ENCODE measurements at places on chromosomes 13 and 19.

- no peak for DNase-seq
These were observed 4.1 kb downstream of the CYP4F3 start for GRCh38 chr19:15644816-15645215.

DNA sequence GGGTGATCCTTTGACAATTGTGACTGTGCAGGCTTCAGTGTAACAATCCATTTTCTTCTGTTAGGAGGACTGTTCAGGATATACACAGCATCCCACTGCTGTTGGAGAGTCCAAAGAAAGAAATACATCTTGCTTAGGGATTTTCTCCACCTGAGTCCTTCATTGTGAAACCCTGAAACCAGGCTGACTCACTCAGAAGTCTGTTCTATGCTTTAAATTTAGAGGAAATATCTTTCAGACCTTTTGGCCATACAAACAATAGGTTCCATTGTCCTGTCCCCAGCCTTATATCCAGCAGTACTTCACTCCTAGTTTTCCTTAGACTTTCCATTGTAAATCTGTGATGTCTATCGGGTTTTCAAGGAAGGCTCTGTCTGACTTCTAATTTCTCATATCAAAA is 379.1 kb downstream of the SUCLA2 start:
- DNase-seq, result no peak

DNA sequence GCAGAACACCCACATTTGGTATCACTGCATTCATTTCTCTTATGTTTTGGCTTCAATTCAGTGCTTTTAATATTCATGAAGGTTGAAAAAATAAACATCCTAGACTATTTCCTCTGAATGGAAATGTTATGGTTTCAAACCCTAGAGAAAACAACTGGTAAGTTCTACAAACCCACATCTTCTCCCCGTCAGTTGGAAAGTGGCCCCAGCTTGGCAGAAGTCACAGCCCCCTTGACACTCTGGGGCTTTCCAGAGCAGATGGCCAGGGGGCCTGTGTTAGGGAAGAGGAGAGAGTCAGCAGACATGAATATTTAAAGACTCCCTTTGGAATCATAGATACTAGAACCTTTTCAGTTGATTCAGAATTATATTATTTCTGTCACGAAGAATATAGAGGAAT is 123.9 kb downstream of the SHISA2 start:
- no peak for DNase-seq

GRCh38 chr19:610801-611480 is 21.3 kb downstream of the HCN2 start:
- DNase-seq, result no peak

GRCh38 chr19:57057036-57057686 is 62.6 kb upstream of the USP29 start:
- no peak for DNase-seq

DNA sequence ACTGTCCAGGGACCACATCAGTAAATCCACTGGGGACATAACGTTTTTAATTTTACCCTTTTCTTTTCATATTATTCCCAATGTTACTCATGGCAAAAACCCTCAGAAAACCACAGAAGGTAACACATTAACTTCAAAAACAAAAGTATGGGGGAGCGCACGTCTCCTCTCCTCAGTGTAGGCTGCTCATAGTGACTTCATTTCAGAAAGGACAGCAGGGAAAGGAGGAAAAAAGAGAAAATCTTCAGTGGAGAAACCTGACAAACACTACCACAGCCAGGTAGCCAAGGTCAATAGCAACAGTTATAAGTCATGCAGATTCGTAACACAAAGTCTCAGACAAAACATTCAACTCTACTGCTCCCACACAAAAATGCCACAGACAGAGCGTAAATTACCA is 21.4 kb downstream of the DZIP1 start:
- DNase-seq, result no peak

DNA sequence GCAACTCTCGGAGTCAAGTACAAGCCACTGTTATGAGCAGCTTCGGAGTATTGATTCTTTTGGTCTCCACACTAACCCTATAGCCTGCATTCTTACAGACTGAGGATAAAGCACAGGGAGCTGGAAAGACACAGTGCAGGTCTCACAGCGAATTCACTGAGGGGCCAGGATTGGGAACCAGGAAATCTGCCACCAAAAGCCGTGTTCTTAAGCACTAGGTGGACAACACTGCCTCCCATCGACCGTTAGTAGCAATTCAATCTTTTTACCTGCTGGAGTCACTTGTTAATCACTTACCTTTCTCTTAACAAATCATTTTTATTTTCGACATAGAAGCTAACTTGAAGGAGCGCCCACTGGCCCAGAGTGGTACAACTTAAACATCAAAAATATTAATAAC is 6.3 kb downstream of the PMIS2 start:
- DNase-seq, result no peak

DNA sequence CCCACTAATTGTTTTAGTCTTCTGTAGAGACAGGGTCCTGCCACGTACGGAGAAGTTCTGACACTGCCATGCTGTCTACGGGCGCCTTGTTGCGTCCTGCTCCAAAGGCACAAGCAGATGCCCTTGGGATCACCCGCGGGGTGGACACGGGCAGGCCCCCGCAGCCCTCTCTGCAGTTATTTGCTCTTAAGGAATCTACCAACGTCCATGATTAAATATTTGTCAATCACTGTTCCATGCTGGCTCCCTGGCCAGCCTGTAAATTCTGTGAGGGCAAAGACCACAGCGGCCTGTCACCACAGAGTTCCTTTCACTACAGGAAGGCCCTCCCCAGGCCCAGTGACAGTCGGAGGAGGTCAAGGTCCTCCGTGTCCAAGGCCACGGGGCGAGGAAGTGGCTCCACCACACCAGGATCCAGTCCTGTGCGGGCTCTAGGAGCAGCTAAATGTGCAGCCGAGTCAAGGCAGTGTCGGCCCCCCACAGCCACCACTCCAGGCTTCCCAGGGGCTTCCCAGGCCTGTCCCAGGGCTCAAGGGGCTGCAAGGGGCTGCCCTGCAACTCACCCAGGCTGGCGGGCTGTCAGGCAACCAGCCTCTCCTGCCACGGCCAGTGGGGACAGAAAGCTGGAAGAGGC is 2.1 kb downstream of the RNF126 start:
- DNase-seq, result no peak

All from NCI-H446 treated with DMSO at 0.1 percent for 48 hours (cell line).